Activated naive CD4-positive, alpha-beta T cell treated with anti-CD3 and anti-CD28 coated beads, Interleukin-2, amount 50 U/mL, for 72 hours (primary cell): ENCODE measurements at places on chromosomes 1 and 21.

GRCh38 chr1:179092896-179093461, 11.1 kb downstream of the TOR3A start:
- DNase-seq, result no peak

DNA sequence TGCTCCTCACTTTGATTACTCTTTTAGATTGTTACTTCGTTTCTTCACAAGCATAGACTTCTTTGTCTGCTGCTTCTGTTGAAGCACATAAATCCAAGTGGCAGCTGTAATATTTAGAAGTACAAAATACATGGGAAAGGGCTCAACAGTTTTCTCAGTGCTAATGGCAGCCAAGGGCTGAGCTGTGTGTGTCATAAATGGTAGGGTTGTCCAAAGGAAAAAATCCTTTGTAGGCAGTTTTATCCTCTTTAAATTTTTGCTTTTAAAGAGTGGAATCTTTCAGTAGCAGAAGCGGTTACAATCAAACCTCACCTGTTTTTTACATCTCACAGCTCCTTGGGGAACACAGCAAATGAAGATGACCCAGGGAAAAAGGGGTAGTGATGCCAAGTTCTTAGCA, 650.8 kb downstream of the PLPP3 start:
- DNase-seq, result no peak

DNA sequence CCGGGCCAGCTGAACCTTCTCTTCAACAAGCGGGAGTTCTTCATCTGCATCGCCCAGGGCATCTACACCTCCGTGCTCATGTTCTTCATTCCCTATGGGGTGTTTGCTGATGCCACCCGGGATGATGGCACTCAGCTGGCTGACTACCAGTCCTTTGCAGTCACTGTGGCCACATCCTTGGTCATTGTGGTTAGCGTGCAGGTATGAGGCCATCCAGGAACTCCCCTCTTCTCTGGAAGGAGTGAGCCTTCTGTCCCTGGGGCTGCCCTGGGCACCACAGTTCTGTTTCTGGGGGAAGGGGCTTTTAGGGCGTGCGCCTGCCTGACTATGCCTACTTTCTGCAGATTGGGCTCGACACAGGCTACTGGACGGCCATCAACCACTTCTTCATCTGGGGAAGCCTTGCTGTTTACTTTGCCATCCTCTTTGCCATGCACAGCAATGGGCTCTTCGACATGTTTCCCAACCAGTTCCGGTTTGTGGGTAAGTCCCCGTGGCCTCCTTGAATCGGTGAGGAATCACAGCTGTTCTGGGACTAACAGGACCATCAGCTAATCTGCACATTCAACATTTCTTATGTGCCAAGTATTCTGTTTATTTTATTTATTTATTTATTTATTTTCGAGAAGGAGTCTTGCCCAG, 21.1 kb downstream of the ATP8B2 start:
- DNase-seq, result no peak

DNA sequence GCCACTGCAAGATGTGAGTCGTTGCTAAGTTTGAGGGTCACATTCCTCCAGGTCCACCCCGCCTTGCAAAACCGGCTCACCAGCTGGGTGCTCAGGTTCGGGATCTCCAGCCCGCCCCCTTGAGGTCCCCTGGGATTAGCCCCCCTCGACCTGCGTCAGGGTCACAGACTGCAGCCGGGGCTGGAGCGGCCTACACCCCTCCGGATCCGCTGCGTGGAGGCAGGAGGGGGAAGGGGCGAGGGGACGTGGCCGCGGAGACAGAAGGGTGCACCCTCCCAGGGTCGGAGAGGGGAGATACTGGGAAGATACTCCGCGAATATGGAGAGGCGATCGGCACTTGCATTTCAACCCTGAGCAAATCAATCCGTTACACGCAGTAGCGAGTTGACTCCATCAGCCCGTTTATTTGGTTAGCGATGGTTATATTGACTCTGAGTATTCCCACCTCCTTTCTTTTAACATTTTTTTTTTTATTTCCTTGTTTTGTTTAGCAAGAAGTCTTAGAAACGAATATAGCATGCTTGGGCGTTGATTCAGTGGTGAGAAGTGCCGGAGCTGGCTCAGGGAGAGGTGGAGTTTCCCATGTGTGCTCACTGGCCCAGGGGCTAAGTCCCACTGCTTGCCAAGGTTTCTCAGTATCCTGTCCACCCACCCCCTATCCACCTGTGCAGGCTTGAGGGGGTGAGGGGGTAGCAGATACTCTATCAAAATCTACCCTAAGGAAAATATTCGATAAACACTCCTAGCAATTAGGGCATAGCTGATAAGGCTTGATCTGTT, 997 bp downstream of the IFNAR2 start:
- DNase-seq, result no peak

GRCh38 chr1:90798344-90798743, 81.2 kb upstream of the BARHL2 start:
- DNase-seq, result no peak

DNA sequence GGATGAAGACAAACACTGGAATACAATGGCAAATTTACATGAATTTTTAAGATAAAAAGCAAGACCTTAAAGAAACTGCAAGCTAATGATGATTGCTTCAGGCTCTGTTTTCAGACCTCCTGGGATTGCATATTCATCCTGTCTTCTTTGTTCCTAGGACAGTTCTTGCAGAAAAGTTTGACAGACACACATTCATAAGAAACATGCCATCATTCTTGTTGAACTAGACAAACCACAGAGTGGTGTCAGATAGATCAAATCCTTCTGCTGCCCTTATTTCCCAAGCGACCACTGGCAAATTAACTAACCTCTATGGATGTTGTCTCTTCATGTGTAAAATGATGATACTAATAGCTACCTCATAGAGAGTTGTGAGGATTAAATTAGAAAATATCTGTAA, 181.3 kb downstream of the KCTD3 start:
- no peak for DNase-seq
